ENCODE measurements at places on chromosomes 2 and 18.

GRCh38 chr2:65476778-65477177 is 44.4 kb upstream of the SPRED2 start:
- DNase-seq, result no peak

DNA sequence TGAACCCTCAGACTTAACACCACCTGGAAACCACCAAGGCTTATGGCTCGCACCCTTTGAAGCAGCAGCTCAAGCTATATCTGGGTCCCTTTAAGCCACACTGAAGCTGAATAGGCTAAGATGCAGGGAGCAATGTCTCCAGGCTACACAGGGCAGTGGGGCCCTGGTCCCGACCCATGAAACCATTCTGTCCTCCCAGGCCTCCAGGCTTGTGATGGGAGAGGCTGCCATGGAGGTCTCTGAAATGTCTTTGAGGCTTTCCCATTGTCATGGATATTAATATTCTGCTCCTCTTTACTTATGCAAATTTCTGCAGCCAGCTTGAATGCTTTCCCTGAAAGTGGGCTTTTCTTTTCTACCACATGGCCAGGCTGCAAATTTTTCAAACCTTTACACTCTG is 608.7 kb downstream of the CNTNAP5 start:
- no peak for DNase-seq

DNA sequence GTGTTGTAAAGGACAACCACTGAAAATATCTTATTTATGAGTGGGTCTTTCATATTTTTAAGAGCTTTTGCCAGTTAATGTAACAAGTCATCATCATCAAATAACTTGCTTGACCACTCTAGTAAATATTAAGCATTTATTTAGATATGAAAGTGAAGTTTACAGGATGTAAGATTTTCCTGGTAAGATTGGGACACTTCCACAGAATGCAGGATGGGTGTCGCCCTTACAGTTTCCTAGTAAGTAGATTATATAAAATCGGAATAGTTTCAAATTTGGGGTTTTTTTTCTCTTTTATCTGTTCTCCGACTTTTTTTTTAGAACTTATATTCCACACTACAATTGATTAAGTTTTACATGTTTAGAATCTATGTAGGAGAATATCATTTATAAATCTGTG is 14.8 kb upstream of the SLC40A1 start:
- DNase-seq, result no peak

- DNase-seq, result no peak
Observed at GRCh38 chr2:121049131-121049530, 235.9 kb downstream of the TFCP2L1 start.

DNA sequence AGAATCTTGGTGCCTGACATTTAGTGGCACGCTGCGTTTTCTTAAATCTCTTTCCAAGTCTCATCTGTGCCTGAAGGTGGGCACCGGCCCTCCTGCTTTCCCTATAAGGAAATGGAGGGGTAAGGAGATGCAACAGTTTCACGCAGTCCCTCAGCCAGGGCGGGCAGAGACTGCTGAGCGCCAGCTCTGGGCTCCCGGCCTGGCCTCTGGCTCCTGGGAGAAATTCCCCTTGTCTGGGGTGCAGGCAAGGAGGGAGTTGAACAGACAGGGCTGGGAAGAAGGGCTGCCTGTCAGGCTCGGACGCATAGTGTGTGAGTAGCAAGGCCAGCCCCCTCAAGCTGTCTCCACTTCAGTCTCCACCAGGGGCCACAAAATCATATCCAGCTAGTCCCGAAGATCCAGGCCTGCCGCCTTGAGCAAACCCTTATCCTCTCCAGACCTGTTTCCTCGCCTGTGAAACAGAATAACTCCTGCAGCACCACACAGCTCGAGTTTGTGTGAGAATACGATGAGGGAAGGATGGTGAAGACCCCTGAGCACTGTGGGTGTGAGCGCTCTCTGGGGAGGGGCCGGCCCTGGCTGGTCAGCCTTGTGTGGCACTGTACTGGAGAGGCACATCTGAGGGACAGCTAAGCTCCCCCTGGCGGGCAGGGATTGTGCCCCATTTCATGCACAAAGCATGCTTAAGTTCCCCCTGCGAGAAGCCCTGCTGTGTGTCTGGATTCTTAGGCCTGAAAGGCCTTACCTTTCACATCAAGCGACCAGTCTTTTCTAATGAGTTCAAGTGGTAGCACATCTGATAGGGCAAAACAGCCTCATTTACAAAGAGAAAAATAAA is 33.8 kb downstream of the SDC1 start:
- DNase-seq, result no peak
